ENCODE measurements at places on chromosomes 16 and 17. TPM values are rescaled to one million over a fixed set of nuclear protein-coding genes. Genes with fewer than 3 reads are reported as not detected.

The CDC42EP4 gene
- total RNA-seq = 1.6 TPM

The PRR15L gene
- not detected for total RNA-seq

The SLC47A2 gene
- not detected for total RNA-seq

The KRTAP16-1 gene
- not detected for total RNA-seq

The MRM1 gene
- total RNA-seq = 14.3 TPM

The OR1D2 gene
- not detected for total RNA-seq

The PDILT gene
- total RNA-seq = not detected

The NXN gene
- total RNA-seq = 1.0 TPM

The SLC5A2 gene
- total RNA-seq = not detected

The HID1 gene
- total RNA-seq = 0.34 TPM

The VAT1L gene
- total RNA-seq = not detected

The TM4SF5 gene
- total RNA-seq = not detected

The SMARCD2 gene
- total RNA-seq = 139 TPM

The SLC6A4 gene
- not detected for total RNA-seq

The ZNF646 gene
- 25.0 TPM for total RNA-seq

The ALG1 gene
- 32.5 TPM for total RNA-seq

The TBC1D3E gene
- not detected for total RNA-seq

The SCGB1C2 gene
- not detected for total RNA-seq

The ADGRG1 gene
- total RNA-seq = 2.4 TPM

The TMEM220 gene
- 0.84 TPM for total RNA-seq

The RNF43 gene
- 3.7 TPM for total RNA-seq

The KRTAP9-8 gene
- not detected for total RNA-seq

The WSCD1 gene
- total RNA-seq = 0.20 TPM

The ALOX12B gene
- total RNA-seq = not detected

The OTOP3 gene
- not detected for total RNA-seq

The CLDN9 gene
- total RNA-seq = 0.43 TPM

The GEMIN4 gene
- total RNA-seq = 42.4 TPM

The TMEM132E gene
- not detected for total RNA-seq

The PRAC2 gene
- not detected for total RNA-seq

The TOM1L1 gene
- 0.68 TPM for total RNA-seq

The IRX6 gene
- not detected for total RNA-seq

The NUDT16L1 gene
- 34.7 TPM for total RNA-seq

The PPM1E gene
- 0.05 TPM for total RNA-seq

The TBC1D3I gene
- 0.84 TPM for total RNA-seq

The ACSM2A gene
- total RNA-seq = not detected

The GUCY2D gene
- 0.05 TPM for total RNA-seq

The PRR35 gene
- not detected for total RNA-seq

The CSH1 gene
- not detected for total RNA-seq

The ZDHHC7 gene
- 30.6 TPM for total RNA-seq

The QPRT gene
- total RNA-seq = 12.5 TPM

The SLFN14 gene
- total RNA-seq = not detected

The ZNF423 gene
- total RNA-seq = not detected

The CFAP97D1 gene
- total RNA-seq = not detected

The PRR11 gene
- 55.1 TPM for total RNA-seq

The CHAD gene
- not detected for total RNA-seq
